CD4-positive, alpha-beta T cell (primary cell): ENCODE measurements at places on chromosomes 3 and 15.

DNA sequence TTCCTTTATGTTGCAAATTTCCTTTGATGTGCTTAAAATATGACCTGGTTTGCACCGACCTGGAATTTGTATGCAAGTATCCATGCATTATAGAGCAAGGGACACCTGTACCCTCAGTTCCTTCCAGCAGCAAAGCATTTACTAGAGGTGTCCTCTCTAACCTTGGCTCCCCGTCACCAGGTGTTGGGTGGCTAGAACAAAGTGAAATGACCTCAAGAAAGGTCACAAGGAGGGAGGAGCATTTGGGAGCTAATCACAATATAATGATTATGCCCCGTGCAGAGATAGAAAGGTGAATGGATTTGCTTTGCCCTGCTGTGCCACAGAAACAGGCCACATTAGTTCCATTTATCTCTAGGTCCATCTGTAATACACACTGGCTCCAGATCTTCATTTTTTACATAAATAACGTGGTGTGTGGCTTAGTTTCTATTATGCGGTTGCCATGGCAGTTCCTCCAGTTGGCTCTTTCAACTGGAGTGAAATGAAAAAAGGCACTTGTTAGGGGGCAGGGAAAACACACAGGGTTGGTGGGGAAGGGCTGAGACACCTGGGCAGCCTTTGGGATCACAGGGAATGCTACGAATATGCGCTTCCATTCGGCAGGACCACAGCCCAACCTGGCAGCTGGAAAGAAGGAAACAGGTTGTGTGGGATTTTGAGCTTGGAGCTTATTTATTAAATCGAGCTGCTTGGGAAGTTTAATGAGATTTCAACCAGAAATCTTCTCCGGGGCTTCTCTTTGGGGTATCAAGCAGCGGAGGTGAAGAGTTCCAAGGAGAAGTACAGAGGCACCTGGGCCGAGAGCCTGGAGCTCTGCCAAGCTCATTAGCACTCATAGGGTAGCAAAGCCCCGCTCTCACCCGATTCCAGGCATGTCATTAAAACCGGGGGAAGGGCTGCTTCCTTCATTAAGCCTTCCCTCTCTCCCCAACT, 233.5 kb upstream of the ST8SIA2 start:
- DNase-seq = no peak

GRCh38 chr15:57961919-57962318, 103.6 kb downstream of the ALDH1A2 start:
- no peak for DNase-seq

GRCh38 chr3:64789111-64789510, 101.3 kb upstream of the ADAMTS9 start:
- DNase-seq = no peak

DNA sequence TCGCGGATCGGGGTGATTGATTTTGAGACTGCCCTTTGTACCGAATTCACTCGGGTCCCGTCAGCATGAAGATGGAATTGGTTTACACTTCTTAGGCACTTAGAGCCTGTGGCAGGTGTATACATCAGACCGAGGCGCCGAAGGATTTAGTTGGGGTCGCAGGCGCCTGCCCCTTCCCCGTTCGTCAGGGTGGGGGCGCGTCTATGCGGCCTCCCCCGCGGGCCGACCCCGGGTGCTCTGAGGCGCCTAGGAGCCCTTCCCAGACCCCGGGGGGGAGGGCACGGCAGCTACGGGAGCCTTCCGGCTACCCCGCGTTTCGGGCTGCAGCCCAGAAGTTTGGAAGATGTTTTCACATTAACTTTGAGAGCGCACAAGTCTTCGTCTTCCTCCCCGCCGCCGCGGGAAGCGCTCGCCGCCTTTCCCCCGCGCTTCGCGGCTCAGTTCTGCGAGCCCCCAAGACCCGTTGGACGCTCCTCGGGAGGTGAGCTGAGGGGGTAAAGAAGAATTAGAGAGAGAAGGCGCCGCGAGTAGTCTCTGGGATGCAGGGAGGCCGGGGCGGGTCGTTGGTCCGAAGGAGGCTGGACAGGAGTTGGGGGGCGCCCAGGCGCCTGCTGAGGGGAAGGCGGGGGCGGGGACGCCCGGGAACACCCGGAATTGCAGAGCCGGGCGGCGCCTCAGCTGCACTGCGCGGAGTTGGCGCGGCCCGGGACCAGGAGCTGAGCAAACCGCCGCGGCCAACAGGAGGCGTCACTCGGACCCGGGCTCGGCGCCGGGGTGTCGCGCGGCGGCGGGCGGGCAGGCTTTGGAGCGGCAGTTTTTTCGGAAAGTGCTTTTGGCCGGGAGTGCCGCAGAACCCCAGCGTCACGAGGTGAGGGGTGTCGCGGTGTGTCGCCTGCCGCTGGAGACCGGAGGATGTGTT, 780 bp downstream of the TIPARP start:
- DNase-seq = peak; percentile 34

DNA sequence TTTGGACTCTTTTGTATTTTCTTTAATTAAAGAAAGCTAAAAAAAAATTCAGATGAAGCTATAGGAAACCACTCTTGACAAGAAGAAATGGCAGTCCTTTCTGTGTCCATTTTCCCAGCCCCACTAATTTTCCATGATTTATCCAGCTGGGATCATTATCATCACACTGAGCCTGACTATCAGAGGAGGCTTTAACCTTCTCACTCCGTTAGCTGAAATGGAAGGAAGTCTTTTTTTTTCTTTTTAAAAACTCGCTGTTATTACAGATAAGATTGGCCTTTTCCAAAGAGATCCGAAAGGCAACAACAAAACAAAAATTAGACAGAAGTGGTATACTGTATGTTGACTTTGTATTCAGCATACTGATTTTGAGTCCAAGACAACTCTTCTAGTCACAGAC, 366.2 kb upstream of the ROPN1 start:
- DNase-seq = no peak

DNA sequence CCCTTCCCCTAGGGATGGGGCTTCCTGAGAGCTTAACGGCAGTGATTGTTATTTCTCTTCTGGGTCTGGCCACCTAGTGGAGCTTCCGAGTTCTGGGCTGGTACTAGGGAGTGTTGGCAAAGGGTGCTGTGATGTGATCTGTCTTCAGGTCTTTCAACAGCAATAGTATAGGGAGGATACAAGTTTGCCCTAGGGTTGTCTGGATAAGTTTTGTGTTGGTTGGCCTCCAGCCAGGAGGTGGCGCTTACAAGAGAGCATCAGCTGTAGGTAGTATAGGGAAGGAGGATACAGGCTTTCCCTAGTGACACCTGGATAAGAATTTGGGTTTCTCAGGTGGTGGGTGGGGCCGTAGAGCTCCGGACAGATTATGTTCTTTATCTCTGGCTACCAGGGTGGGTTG, 19.2 kb upstream of the CPOX start:
- DNase-seq = no peak

DNA sequence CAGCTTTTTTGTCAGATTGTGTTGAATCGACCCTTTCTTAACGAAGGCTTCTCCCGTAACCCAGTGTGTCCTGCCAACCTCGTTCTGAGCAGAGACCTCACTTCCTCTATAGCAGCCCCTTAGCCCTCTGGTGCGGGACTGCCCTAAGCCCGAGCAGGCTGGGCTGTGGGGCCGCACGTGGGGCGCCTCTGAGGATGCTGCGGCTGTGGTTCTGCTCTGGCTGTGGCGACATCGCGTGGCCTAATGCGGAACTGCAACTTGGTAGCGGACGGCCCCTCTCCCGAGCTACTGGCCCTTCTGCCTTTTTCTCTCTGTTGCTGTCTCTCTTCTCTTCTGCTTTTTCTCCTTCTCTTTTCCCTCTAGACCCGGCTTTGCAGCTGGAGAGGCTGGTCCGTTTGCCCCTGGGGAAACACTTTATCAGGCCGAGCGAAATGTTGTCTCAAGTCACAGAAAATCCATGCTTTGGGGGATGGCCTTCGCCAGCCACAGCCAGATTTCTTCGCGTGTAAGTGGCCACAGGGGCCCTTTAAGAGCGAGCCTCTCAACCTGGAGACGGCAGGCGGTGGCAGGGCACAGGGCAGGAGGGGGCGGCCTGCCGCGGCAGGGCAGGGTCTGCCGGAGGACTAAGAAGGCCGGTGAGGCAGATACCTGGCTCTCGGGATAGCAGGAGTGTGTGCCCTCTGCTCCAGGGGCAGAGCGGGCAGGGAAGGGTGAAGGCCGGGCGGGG, 19.4 kb upstream of the KIF23 start:
- DNase-seq = peak; percentile 75

DNA sequence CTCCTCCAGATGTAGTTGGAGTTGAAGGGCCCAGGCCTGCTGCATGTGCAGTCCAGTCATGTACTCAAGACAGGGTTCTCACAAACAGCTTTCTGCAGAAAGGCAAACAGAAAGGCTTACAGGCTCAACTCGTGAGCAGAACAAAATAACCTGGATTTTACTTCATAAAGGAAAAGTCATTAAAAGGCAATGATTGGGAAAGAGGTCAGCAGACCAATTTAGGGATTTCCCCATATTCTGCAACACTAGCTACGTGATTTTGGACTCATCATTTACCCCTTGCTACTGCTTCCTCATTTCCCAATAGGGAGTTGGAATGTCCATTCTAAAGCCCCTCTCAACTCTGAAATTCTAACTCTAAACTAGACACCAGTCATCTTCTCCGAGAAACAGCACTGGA, 18.1 kb downstream of the METTL6 start:
- DNase-seq = no peak

DNA sequence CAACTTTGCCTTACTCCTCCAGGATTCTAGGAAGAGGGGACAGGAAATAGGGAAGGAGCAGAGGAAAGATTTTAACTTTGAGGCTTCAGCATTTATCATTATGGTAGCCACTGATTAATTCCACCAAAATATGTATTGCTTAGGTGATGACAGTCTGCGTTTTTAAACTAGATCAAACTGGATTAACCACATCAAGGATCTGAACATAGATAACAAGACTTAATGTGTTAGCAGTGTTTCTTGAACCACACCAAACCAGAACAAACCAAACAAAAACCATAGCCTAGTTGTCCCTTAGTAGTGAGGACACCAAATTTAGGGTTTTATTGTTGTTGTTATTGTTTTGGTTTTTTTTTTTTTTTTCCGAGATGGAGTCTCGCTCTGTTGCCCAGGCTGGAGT, 113.5 kb upstream of the LMOD3 start:
- no peak for DNase-seq
